ENCODE measurements at places on chromosomes 2 and 18.

DNA sequence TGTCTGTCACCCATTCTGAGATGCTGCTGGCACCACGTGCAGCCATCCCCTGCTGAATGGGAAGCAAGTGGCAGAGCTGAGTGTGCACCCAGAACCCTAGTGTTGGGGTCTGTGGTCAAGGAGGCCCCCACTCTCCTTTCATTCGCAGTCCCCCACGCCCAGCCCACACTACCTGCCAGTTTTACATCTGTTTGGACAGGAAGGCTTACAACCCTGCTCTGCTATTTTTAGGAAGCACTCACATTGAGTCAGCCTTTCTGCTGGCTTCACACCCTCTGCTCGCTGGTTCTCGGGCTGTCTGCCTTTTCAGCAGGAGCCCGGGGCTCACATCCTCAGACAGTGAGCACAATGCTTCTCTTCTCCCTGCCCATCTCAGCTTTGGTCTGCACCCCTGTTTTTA lies 10.7 kb upstream of the ADCY3 start:
- no peak overlapping the region for H3K4me3 ChIP-seq
- H3K27me3 ChIP-seq, result no peaks in the 10 kb centered on the region
- no peaks in the 10 kb centered on the region for H3K36me3 ChIP-seq
- peaks cover 17% of the 10 kb centered on the region for H3K4me1 ChIP-seq

- no peaks in the 10 kb centered on the region for H3K27me3 ChIP-seq
- H3K27ac ChIP-seq, result no peak overlapping the region
- DNase-seq, result no peak
- no peaks in the 10 kb centered on the region for H3K36me3 ChIP-seq
Measured at GRCh38 chr2:237955640-237956401, 11.0 kb upstream of the UBE2F start.

GRCh38 chr2:152920846-152921245 lies 202.4 kb downstream of the ARL6IP6 start:
- no peaks in the 10 kb centered on the region for H3K36me3 ChIP-seq
- no peaks in the 10 kb centered on the region for H3K27me3 ChIP-seq
- H3K4me1 ChIP-seq, result no peaks in the 10 kb centered on the region
- H3K4me3 ChIP-seq, result no peak overlapping the region
- no peak overlapping the region for H3K27ac ChIP-seq

GRCh38 chr18:52130624-52131301 lies 209.2 kb upstream of the DCC start:
- no peak overlapping the region for H3K4me3 ChIP-seq
- no peaks in the 10 kb centered on the region for H3K4me1 ChIP-seq
- no peaks in the 10 kb centered on the region for H3K27me3 ChIP-seq
- DNase-seq, result no peak
- H3K36me3 ChIP-seq, result no peaks in the 10 kb centered on the region

DNA sequence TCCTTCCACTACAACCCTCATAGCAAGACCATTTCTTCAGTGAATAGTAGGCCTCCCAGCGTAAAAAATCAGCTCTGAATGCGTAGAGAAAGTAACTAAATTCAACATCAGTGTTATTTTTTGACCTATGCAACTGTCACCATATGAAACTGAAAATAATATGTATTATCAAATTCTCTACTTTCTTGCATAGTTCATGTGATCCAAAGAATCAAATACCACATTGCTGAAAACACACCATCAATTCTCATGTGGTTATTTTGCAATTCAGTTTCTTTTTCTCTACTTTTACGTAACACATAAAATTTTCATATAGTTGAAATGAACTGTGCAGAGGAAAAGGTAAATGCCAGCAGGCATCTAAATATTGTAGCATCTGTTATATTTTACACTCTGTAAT lies 208.5 kb upstream of the SPOPL start:
- no peak for DNase-seq
- no peak overlapping the region for H3K4me3 ChIP-seq
- H3K4me1 ChIP-seq, result no peaks in the 10 kb centered on the region
- no peaks in the 10 kb centered on the region for H3K27me3 ChIP-seq

GRCh38 chr2:40367032-40367431 lies 84.9 kb downstream of the SLC8A1 start:
- no peaks in the 10 kb centered on the region for H3K4me1 ChIP-seq
- no peaks in the 10 kb centered on the region for H3K36me3 ChIP-seq
- H3K27ac ChIP-seq, result no peak overlapping the region
- H3K4me3 ChIP-seq, result no peak overlapping the region
- no peaks in the 10 kb centered on the region for H3K27me3 ChIP-seq

GRCh38 chr2:117359266-117359914 lies 455.1 kb upstream of the DDX18 start:
- no peak for DNase-seq
- no peaks in the 10 kb centered on the region for H3K36me3 ChIP-seq
- H3K27ac ChIP-seq, result no peak overlapping the region
- no peaks in the 10 kb centered on the region for H3K27me3 ChIP-seq

- no peak overlapping the region for H3K27ac ChIP-seq
- no peak overlapping the region for H3K4me3 ChIP-seq
- no peak for DNase-seq
- no peaks in the 10 kb centered on the region for H3K36me3 ChIP-seq
- no peaks in the 10 kb centered on the region for H3K4me1 ChIP-seq
Measured at GRCh38 chr18:55593888-55594287, 5.9 kb upstream of the TCF4 start.

DNA sequence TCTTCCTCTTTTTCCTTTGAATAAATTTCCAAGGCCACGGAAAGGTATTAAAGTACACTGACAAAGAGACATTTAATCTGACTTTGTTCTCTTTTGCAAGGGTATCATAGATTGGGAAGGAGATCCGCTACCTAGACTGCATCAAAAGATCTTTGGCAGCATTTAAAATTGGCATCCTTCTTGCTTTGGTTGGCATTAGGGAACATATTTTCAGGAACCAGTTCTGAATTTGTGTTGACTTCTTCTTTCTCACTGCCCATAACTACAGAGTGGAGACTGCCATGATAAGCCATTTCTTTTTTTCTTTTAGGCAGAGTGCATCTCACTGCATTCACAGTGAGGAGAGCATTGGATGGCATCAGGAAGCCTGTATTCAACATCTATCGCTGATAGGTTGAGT lies 83.4 kb downstream of the DOCK10 start:
- DNase-seq, result no peak
- H3K27ac ChIP-seq, result no peak overlapping the region
- H3K27me3 ChIP-seq, result no peaks in the 10 kb centered on the region
- H3K4me3 ChIP-seq, result no peak overlapping the region
- peaks cover 55% of the 10 kb centered on the region for H3K4me1 ChIP-seq

DNA sequence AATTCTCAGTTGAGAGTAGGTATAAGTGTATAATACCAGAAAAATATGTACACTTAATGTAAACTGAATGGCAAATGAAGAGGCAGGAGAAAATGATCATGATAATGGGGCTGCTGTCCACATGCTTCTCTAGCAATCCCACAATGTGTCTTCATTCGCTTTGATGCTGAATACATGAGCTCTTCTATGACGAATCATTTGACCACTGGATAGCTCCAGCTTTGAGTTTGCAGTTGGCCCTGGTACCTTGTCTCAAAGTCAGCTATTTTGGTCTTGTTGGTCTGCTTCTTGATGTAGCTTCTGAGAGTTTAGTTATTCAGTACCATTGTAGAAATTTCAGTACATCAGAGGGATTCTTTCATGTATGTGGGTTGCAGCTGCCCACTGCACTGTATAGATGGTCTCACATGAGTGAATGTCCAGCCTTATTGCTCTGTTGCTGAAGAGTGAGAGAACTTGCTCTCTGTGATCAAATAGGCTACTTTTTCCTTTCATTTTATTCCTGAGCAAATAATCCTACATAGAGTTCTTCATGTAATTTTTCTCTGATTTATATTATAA lies 105.1 kb downstream of the TTC27 start:
- H3K27me3 ChIP-seq, result no peaks in the 10 kb centered on the region
- no peaks in the 10 kb centered on the region for H3K4me1 ChIP-seq
- H3K27ac ChIP-seq, result no peak overlapping the region
- H3K36me3 ChIP-seq, result no peaks in the 10 kb centered on the region
- no peak for DNase-seq

DNA sequence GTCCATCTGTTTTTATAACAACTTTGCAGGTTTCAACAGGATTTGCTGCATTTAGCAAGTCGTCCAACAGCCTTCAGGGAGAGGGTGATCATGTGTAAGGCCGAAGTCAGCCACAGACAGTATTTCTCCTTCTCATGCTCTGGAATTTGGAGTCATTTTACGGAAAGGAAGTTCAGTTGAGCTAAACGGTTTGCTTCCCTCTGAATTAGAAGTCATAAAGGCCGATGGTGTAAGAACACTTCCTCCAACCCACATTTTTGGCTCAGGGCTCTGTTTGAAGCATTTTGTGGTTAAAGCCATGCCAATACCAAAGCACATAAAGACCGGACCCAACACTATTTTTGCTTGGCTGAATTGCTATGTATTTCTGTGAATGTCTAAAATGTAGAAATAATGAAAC lies 129.5 kb downstream of the TMEM182 start:
- H3K27ac ChIP-seq, result no peak overlapping the region
- H3K4me3 ChIP-seq, result no peak overlapping the region
- DNase-seq, result no peak
- H3K27me3 ChIP-seq, result no peaks in the 10 kb centered on the region
- no peaks in the 10 kb centered on the region for H3K4me1 ChIP-seq
- H3K36me3 ChIP-seq, result no peaks in the 10 kb centered on the region
